Posterior vena cava (tissue), 2 donors: ENCODE measurements at places on chromosomes 7 and 10. TPM values are rescaled to one million over a fixed set of nuclear protein-coding genes. Genes with fewer than 3 reads are reported as not detected.

GRCh38 chr7:130926001-130926691 is 192.1 kb upstream of the KLF14 start:
- DNase-seq, result no peak

- DNase-seq, result no peak
Measured at GRCh38 chr10:4595719-4596319, 230.2 kb upstream of the AKR1E2 start.

- no peak for DNase-seq
Measured at GRCh38 chr7:79610313-79610712, 156.8 kb upstream of the MAGI2 start.

- DNase-seq, result no peak
Measured at GRCh38 chr7:132652507-132652906, 76.2 kb upstream of the PLXNA4 start.

ACTL6B gene
- not detected for total RNA-seq

ADAM12 gene
- 2.8 TPM for total RNA-seq

UCN3 gene
- total RNA-seq, result not detected
